Nephron progenitor cell (in vitro differentiated cells): ENCODE measurements at places on chromosomes 11 and 22.

GRCh38 chr11:60945295-60945667 lies 6.7 kb downstream of the SLC15A3 start:
- no peak for DNase-seq

DNA sequence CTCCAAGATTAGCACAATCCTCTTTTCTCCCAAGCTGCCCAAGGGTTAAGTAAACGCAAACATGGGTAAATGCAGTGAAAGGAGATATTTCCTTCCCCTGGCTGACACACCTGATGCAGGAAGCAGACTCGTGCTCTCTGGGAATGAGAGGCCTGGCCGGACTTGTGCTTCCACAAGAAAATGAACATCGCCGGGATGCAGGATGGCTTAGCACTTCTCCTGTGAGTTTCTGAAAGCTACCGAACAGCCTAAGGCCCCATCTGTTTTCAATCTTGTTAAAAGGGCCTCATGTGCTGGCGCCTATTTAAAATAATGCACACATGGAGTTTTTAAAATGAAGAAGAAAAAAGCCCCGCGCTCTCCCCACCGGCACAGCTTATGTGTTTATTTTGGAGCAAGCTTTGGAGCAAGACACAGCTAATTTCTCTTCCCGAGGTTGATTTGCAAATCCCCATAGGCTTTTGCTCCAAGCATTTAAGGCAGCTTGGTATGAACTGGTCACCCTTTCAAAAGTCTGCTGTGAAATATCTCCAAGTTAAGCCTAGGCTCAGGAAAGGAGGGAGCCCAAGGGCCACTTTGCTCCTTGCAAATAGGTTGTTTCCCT lies 100.9 kb downstream of the SYN3 start:
- no peak for DNase-seq

- DNase-seq: peak; percentile 93
Observed at GRCh38 chr11:9757809-9758636, 94.1 kb downstream of the SWAP70 start.

GRCh38 chr11:45209891-45210699 lies 63.7 kb downstream of the PRDM11 start:
- DNase-seq: peak; percentile 69

DNA sequence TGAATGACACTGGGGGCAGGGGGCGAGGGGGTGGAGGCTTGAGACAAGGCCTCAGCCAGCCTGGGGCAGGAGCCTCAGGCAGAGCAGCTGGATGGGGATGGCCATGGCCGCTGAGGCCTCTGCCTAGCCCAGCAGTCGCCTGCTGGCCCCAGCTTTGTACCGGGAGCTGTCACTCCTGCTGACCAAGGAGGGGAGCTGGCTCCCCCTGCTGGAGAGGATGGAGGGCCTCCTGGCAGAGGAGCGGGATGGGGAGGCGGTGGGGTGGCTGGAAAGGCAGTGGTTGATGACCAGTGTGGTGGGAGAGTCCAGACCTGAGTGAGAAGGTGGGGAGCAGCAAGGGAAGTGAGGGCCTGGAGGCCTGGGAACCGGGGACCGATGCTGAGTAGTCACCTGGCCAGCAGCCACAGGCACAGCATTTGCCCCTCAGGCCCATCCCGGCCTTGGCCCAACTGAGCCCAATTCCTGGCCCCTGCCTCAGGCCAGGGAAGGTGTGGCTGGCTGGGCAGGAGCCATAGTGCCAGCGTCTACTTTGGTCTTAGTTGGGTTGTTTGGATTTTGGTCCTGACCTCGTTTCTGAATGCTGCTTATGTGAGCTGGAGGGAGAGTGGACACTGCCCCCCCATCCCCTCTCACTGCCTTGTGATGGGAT lies 6.0 kb upstream of the SUSD2 start:
- DNase-seq: peak; percentile 75

DNA sequence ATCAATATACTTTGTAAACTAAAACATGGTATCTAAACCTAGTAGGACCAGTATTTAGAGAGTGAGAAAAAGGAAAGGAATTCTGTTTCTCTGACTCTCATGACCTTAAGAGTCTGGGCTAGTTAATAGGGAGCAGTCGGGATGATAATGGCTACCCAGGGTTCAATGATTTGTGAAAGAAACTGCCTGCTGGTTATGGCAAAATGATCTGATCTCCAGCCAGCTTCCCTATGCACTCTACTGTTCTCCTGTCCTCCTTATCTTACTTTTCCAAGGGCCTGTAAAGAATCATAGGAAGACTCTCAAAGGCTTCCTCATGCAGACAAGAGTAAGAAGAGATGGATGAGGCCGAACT lies 193.1 kb upstream of the PITPNB start:
- DNase-seq: no peak

DNA sequence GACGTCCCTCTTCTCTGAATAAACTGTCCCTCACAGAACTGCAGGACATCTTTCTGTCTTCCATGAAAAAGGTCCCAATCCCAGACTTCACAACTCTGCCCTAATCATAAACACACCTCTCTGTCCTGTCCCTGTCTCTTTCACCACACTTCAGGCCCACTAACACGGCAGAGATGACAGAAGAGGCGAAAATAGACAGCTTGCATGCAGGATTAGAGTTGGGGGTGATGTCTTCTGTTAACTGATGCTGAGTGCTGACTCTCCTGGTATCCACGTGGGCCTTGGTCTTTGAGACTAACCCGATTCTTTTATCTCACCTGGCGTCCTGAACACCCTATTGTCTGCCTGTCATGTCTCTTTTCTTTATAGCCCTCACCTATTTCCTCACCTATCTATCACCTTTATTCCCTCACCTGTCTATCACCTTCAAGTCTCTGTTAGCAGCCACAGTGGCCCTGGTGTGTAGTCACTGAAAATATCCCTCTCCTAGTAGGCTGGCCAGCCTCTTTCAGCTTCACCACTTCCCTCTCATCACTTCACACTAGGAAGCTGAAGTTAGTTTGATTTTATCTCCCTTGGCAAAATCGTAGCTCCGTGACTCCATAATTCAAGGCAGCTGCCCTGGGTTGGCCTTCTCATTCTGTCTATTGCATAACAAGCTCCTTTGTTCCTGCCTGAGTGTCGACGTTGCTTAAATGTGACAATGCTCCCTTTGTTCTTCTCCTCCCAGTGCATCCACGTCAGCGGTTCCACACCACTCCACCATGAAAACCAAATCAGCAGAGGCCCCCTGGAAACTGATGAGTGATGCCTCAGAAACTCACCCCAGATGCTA lies 30.6 kb upstream of the DRD2 start:
- no peak for DNase-seq

DNA sequence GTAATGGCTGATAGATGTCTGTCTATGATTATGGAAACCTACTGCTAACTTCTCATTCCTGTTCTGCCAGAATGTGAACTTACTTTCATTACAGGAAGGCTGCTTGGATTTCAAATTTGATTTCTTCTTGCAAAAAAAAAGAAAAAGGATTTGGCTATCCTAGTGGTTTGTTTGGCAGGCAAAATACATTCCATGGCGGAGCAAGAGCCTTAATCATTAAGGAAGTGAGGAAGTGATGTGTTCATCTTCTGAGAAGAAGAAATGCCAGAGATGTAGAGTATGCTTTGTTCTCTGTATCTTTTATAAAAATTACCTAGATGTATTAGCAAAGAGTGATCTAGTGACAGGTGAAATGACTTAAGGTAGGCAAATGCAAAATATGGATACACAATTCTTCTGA lies 356.3 kb downstream of the SOX6 start:
- no peak for DNase-seq

- peak; percentile 58 for DNase-seq
Observed at GRCh38 chr11:122853971-122854446, 15.7 kb downstream of the CRTAM start.

GRCh38 chr11:129828301-129828836 lies 12.7 kb downstream of the TMEM45B start:
- DNase-seq: no peak

GRCh38 chr22:41983513-41984405 lies 14.5 kb downstream of the SEPTIN3 start:
- DNase-seq: no peak

DNA sequence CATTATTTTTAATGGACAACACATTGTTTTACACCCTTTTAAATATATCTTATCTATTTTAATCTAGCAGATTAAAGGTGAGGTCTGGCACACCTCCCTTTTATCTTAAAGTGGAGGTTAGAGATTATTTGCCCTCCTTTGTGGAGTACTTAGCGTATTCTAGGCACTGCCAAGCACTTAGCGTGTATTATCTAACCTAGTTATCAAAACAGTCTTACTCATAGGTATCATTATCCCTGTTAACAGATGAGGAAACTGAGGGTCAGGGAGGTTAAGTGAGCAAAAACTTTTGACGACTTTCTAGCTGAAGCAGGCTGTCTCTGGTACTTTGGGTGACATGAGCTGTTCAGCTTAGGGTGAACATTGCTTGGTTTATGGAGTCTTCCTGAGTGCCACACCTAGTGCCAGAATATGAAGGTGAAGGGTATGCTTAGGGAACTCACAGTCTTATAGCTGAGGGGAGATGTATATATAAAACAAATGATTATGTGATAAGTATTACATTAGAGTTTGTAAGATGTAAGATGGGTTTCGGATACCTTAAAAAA lies 55.0 kb downstream of the ZNRF3 start:
- no peak for DNase-seq

DNA sequence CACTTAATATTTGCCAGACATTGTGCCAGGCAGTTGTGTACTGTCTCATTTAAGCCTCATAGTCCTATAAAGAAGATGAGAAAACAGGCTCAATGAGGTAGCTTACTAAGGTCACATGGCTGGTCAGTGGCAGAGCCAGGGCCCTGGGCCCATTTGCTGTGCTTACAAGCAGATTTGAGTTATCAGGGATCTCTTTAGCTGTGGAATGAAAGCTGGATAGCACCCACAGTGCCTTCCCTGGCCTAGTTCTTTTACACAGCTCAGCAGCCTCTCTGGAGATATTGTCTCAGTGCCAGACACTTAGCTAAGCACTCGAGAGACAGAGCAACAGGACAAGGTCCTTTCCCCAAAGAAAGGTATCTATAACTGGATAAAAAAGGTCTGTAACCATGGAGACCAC lies 6.1 kb downstream of the TMEM86A start:
- DNase-seq: no peak

DNA sequence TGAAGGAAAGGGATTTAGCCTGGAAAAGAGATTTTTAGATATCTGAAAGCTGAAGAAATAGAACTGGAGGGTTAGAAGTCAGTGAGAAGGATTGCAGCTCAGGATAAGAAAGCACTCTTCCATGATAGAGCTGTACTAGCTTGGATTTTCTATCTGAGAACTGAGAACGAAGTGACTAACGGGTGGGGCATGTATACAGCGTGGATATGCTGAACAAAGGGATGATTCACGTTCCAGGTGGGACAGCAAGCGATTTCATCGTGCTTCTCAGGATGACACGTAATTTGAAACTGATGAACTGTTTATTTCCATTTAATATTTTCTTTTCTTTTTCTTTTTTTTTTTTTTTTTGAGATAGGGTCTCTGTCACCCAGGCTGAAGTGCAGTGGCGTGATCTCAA lies 53.0 kb downstream of the GRAMD1B start:
- no peak for DNase-seq

DNA sequence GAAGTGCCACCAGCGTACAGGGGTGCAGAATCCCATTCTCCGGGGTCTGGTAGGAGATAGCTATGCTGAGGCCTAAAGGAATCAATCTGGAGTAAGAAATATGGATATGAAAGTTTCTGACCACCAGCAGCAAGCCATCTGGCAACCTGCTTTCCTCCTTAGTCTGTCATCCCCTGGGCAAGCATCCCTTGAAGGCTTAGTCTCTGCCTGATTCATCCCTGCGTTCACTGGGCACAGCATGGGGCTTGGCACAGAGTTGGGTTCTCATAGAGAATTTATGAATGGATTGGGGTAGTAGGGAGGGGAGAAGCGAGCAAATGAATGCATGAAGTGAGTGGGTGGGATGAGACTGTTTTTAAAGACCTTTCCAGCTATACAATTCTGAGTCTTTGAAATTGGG lies 85.8 kb upstream of the NARS2 start:
- no peak for DNase-seq

DNA sequence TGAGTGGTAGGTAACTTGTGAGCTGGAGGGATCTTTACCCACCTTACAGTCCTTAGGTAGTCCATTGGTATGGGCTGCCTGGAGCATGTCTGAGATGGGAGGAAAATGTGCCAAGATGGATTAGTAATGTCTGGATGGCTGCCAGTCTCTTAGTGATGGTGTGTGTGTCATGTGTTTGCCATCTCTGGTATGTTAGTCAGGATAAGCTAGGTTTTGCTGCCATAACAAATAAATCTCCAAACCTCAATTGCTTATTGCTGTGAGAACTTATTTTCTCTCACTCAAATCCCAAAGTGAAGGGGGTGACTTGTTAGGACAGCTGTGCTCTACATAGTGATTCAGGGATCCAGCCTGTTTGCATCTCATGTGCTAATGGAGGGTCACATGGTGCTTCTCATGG lies 40.9 kb upstream of the MYEOV start:
- no peak for DNase-seq

DNA sequence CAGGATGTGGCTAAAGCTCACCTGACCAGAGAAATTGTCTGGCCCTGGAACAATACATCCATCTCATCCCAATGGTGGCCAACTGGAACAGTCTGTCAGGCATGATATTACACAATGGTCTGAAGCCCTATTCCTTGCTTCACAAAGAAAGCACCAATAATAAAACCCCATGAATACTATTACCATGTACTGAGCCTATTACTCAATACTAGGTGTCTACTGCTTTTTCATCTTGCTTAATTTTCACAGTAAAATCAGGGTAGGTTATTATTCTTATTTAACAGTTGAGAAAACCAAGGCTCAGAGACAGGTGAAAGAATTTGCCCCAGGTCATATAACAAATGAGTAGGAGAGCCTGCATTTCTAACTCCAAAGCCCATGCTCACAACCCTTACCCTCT lies 68.9 kb upstream of the CAPRIN1 start:
- no peak for DNase-seq

- no peak for DNase-seq
Observed at GRCh38 chr11:37817727-37818270, 1219.8 kb upstream of the RAG2 start.

- DNase-seq: no peak
Observed at GRCh38 chr11:12762278-12762677, 88.1 kb downstream of the TEAD1 start.

DNA sequence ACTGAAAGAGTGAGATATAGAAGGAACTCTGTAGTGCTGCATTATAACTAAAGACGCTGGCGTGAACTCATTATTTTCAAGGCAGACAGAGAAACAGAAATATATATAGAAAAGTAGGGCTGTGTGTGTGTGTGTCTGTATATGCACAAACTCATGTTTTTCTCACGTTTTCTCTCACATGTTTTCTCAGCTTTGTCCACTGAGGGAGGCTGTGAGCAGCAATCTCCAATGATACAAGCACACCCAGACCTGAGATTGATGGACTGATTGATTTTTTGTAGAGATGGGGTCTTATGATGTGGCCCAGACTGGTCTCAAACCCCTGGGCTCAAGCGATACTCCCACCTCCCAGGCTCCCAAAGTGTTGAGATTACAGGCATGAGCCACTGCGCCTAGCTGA lies 122.5 kb downstream of the SERGEF start:
- DNase-seq: no peak

GRCh38 chr11:1931341-1932104 lies 12.0 kb downstream of the TNNT3 start:
- DNase-seq: no peak
